Stimulated activated CD8-positive, alpha-beta memory T cell treated with anti-CD3 and anti-CD28 coated beads, Interleukin-4, amount 100 ng/mL, for 48 hours (primary cell): ENCODE measurements at places on chromosomes 5 and 9.

DNA sequence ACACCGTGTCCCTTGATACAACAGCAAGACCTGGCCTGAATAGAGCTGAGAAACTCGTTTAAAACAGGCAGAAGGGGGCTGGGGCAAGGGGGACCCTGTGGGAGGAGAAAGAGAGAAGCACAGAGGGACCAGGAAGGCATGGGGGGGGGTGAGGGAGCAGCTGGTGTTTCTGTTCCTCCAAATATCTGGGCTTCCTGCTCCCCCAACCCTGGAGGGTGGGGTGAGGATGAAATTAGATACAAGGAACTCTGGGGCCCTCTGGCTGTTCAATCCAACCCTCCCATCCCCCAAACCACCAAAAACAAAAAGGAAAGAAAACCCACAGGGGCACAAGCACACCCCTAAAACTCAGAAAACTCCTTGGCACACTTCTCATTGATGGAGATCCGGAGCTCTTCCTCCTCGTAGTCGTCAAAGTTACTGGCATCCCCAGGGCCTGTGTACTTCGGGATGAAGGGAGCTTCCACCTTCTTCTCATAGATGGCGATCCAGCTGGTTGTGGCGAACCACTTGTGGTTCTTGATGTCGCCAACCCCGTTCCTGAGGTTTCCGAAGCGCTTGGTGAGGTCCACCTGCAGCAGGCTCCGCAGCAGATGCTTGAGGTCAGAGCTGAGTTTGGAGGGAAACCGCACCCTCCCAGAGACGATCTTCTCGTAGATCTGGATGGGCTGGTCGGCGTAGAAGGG, 1.1 kb downstream of the PRKACG start:
- no peak for DNase-seq

- DNase-seq, result no peak
Observed at GRCh38 chr9:35285731-35286130, 123.9 kb downstream of the UNC13B start.

DNA sequence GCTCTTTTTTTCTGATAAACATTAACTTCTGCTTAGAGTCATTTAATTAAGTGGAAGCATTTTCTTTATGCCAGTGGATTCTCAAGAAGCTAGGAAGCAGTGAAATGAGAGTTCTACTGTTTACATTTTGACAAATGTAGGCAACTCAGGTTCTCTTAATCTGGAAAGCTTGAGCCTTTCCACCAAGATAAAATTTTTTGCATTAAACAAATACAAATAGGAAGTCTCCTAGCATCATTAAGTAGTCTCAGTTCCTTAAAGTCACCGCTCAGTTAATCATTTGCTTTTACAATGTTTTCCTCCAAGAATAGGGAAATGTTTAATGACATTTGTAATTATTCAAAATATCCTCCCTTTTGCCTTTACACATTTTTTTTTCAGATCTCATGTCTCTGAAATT, 290.4 kb upstream of the PDE4D start:
- DNase-seq, result no peak

GRCh38 chr5:102040326-102040725, 255.8 kb downstream of the SLCO4C1 start:
- DNase-seq, result no peak

GRCh38 chr9:134413890-134414623, 87.8 kb downstream of the RXRA start:
- no peak for DNase-seq

- no peak for DNase-seq
Observed at GRCh38 chr9:121283856-121284732, 16.1 kb downstream of the GSN start.

DNA sequence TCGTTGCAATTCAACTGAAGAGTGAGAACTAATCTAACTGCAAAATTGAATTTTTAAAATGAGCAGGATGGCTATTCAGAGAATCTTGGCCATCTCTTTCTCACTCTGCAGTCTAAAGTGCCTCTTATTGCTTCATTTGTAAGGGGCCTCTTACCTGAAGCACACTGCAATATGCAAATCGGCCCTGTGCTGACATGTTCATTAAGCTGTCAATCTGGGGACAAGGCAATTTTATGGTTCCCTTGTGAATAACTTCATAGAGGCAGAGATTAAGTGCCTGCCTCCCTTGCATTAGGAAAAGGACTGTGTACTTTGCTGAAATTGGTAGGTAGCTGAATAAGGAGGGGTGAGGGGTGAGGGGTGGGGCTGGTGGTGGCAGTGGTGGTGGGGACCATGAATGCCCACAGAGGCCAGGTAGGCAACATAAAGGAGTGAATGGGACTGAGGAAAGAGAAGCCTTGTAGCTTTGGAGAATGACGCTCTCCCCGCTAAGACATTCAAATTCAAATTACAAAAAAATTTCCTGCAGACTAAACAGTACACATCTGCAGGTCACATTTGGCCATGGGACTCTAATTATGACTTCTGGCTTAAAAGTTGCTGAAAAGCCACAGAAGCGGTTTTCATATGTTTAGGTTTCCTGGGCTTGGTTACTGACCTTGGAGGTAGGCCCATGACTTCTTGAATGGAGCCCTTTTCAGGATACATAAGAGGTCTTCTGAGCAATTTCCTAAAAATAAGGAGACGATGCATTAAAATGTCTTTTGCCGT, 25.0 kb downstream of the TNFSF8 start:
- DNase-seq, result no peak

DNA sequence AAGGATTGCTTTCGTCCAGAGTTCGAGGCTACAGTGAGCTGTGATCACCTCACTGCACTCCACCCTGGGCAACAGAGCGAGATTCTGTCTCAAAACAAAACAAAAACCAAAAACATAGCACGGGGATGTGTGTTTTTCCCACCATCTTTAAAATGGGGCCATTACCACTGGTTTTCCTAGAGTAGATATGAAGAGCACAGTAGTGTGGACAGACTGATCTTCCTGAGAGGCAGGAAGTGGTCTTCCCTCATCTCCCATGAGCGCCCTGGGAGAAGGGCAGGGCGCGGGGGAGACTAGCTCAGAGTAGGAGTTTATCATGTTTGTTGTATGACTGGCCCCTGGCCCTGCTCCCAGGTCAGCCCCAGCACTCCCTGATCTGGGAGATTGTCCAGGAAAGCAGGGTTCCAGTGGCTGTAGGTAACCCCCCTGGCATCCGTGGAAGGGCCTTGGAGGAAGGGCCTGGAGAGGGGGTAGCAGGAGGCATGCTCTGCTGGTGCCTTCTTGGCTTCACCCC, 2.3 kb downstream of the SUSD3 start:
- no peak for DNase-seq
